ENCODE measurements at places on chromosomes 4 and X.
A peak's percentile ranks its signal among the peaks of the same experiment; 100 is the strongest.

DNA sequence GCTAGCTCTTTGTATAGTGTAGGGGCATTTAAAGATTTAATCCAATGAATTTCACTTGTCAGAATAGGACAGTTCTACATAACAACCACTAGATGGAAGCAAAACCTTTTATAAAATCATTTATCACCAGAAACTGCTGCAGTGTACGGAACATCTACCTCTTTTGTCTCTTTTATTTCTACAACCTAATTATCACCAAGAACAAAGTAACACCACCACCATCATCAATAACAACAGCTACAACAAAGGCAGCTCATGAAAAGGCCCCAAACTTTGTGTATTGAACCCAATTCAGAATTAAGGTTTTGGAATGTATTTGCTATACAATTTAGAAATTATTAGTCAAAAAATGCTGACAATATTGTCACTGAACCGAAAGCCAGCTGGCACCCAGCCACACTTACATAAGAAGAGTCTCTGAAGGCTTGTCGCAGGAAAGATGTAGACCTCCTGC, 260.9 kb upstream of the RPS6KA3 start:
- no peak for DNase-seq

GRCh38 chr4:26509681-26510333, 19.5 kb upstream of the CCKAR start:
- DNase-seq = no peak

GRCh38 chr4:108361446-108361820, 192.7 kb upstream of the LEF1 start:
- no peak for DNase-seq

DNA sequence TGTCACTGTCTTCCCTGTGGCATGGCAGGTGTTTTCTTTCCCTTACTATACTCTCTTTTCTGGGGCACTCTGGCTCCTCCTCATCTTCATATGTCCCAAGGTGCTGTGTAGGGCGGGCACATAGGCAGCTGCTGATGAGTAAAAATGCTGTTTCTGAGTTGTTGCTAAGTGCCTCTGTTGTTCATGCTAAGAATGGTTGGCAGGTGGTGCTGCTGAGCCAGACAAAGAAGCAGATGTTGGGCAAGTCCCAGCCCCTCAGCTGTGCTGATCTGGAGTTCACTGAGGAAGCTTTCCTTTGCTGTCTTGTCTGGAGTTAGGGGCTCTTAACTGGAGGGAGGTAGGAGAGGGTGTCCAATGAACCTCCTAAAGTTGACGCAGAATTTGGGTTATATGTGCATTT, 40.6 kb downstream of the HADH start:
- peak; percentile 49 for DNase-seq

DNA sequence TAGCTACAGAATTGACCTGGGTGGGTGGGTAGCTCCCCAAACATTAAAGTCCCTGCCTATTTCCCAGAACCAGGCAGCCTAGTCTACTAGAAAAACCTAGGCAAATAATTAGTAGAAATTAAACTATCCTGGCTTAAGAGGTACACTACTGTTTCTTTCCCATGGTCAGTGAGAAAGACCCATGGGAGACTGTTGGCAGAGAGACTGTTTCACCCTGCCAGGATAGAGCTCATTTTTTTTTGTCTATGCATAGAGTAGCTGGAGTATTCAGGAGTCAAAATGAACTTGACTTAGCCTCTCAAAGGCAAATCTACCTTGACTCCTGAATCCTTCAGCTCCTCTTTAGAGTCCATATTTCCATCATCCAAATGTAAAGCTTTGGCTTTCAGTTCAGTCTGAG, 107.0 kb upstream of the AR start:
- DNase-seq = no peak

DNA sequence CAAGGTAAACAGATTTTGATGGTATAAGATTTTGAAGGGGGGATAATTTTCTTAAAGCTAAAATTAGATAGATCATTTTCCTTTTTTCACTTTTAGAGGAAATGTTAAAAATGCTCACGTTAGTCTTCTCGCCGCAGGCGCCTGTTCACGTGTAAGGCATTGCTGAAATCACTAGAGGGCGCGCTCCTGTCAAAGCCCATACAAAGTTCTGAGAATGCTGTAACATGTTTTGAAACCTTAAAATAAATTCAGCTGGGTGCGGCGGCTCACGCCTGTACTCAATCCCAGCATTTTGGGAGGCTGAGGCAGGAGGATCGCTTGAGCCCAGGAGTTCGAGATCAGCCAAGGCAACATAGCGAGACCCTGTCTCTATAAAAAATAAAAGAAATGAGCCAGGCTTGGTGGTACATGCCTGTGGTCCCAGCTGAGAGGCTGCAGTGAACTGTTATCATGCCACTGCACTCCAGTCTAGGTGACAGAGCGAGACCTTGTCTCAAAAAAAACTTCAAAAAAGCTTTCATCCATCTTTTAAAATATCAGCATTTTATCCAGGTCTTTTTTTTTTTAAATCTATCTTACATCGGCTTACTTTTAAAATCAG, 138.0 kb downstream of the RBMX2 start:
- DNase-seq = peak; percentile 6

- DNase-seq = no peak
Observed at GRCh38 chr4:103429283-103429682, 231.1 kb upstream of the CENPE start.

DNA sequence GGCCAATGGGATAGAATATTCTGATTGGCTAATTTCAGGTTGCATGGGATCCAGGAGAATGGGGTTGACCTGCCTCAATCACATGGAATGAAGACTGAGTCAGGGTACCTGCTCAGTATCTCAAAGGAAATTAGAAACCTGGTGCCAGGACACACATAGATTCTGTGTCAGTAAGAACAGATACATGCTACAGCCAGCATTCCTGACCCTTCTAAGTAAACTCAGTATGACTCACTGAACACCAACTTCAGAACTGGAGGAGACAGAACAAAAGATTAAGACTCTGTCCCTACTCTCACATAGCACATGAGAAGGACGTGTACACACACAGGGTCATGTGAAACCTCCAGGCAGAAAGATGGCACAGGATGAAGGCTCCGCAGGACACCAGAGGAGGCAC, 54.5 kb downstream of the FAM184B start:
- no peak for DNase-seq

DNA sequence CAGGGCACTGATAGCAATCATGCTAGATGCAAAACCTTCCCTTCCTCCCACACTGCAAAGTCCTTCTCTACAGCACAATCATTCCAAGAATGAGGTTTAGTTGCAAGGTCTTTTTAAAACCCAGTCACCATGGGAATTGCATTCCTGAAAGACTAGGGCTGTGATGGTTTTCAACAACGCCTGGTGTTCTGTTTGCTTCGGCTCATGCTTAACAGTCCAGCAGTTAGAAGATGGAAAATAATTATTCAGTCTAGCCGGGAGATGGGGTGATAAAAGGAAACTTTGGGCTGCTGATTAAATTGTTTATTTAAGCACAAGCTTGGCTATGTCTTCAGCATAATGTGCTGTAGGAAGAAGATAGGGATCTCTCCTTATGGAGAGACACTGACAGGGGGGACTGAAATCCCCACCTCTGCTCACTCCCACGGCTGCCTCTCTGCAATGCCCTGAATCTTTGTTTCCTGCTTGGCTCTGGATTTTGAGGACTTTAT, 211.4 kb downstream of the MID1IP1 start:
- DNase-seq = no peak

- DNase-seq = no peak
Observed at GRCh38 chrX:103538728-103539127, 19.4 kb upstream of the RAB40A start.

DNA sequence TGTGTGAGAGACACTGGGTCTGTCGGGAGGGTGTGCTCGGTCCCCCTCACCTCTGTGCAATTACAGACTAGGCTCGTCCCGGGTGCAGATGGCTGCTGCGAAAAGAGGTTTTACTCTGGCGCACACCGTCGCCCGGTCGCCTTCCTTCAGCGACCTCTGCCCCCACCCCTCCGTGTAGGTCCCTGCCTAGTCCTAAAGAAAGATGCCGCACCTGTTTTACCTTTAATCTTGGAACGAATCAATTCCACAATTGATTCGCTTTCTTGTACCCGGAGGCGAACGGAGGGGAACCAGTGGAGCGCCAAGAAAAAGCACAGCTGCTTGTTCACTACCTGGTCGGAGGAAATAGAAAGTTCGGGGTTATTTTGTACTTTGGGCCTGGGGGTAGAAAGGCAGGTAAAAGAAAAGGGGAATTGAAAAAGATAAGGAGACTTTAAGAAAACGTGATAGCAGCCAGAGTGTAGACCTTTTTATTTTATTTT, 1.2 kb downstream of the NPNT start:
- DNase-seq = no peak

- DNase-seq = no peak
Observed at GRCh38 chr4:151649479-151649878, 111.3 kb downstream of the GATB start.

DNA sequence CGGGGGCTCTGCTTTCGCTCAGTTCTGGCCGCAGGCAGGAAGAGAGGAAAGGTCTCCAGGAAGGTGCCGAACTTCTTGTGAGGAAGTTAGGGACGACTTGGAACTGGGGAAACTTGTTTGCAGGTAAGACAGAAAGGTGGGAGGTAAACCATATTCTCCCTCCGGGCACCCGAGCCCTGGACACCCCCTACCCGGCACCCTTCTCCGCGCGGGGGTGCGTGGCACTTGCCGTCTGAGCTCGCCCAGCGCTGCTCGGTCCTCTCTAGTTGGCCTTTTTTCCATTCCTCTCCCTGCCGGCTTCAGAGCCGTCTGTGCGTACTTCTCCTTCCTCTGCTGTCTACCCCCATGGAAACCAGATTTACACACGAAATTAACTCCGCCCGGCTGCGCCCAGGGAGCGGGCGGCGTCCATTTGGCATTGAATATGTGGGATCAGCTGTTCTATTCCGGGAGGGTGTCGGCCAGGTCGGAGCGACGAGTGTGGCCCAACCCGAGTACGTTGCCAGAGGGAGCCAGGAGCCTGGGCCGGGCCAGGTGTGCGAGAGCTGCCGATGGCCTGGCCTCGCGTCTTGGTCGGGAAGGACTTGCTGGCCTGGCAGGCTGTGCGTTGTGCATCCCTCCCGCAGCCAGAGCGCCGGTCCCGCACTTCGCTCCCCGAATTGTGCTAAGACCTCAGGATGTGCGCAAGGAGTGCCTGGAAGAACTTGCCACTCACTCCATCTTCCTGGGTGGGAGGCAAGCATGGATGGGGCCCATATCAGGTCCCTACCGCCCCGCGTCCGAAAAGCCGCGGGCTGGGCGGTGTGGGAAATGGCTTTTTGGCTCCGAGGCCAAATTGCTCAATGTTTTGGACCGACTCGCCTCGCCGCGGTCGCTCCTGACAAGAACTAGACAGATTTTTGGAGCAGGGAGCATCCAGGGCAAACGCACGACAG, 1.7 kb downstream of the PDGFRA start:
- no peak for DNase-seq

- no peak for DNase-seq
Observed at GRCh38 chrX:107729558-107730297, 45.9 kb downstream of the TSC22D3 start.

DNA sequence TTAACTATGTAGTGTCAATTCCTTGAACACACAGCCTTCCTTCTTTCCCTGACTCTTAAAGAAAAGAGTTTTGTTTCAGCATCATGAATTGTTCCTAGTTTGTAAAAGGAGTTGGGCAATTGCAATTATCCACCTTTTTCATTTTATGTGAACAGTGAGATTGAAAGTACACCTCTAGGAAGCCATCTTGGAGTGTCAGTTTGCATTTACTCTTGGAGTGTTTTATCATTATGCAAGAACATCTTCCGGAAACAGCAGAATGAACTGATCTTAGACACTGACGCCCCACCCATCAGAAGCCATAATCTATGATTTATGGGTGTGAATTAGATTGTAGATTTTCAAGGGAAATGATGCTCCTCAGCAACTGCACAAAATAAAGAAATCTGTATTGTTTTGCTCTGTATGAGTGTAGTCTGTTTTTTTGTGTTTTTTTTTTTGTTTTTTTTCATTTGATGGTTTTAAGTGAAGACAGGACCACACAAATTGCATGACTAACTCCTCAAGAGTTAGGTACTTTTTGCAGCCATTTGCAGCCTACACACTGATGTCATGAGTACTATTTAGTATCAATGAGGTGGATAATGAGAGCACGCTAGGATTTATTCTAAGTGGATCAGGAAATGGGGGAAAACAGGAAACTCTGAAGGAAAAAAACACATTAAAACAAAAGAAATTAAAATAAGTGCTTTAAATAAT, 19.5 kb upstream of the FGF2 start:
- no peak for DNase-seq

GRCh38 chr4:15562114-15562513, 92.4 kb downstream of the CC2D2A start:
- DNase-seq = no peak

All from stimulated activated CD4-positive, alpha-beta T cell treated with anti-CD3 and anti-CD28 coated beads, TNF-alpha, amount 100 ng/mL, for 24 hours (primary cell).